Natural killer cell treated with Interleukin-12 subunit alpha and Interleukin-12 subunit beta and Interleukin-15 and Interleukin-18, amount 100 ng/mL, for 72 hours (primary cell): ENCODE measurements at places on chromosomes 2 and 18. TPM values are rescaled to one million over a fixed set of nuclear protein-coding genes. Genes with fewer than 3 reads are reported as not detected.
A peak's percentile ranks its signal among the peaks of the same experiment; 100 is the strongest.

GRCh38 chr2:64586054-64586453 lies 61.9 kb downstream of the AFTPH start:
- DNase-seq, result no peak

The UGT1A7 gene
- total RNA-seq, result not detected

DNA sequence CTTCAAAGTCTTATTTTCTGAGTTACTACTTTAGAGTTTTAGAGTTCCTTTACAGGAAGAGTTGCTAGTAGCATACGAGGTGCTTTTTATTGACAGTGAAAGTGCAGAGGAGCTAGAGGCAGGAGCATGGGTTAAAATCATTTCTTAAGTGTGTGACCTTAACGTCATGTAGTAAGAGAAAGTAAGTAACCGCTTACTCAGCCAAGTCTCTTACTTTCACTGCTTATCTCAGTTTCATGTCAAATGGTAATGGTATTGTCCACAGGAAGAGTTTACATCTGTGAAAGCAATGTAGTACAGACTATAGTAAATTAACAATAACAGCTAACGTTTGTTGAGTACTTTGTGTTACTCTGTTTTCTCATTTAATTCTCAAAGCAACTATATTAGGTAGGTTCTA lies 12.6 kb downstream of the NDUFAF7 start:
- no peak for DNase-seq

DNA sequence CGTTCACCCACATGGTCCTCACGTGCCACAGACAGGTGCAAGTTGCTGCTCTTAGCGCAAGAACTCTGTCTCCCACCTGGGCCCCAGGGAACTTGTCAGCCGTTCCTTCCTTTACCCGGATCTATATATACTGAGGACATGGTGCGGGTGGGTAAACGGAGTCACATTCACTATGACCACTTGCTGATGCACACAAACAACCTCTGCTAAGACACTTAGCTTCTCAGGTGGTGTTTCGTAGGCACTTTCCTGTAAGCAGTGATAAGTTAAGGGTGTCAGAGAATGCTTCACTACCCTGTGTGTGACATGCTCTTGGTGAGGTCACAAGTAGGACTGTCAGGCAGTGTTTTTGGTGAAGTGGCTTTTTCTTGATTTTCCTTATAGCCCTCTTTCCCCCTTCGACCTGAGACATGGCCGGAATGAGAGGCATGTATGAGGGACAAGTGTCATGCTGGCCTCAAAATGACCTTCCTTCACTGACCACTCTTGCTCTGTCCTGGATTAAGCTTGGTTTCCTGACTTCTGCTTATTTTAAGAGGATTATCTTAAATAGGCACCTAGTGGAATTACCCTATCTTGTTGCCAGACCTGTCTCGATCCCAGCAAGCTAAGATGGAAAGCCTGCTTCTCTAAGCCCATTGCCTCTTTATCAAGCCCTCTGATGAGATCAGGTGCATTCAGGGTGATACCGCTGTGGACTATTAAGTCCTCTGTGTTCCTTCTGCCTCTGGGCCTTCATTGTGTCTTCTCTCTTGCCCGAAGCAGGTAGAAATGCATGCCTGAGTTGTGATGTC lies 97.1 kb upstream of the CELF4 start:
- DNase-seq, result no peak

DNA sequence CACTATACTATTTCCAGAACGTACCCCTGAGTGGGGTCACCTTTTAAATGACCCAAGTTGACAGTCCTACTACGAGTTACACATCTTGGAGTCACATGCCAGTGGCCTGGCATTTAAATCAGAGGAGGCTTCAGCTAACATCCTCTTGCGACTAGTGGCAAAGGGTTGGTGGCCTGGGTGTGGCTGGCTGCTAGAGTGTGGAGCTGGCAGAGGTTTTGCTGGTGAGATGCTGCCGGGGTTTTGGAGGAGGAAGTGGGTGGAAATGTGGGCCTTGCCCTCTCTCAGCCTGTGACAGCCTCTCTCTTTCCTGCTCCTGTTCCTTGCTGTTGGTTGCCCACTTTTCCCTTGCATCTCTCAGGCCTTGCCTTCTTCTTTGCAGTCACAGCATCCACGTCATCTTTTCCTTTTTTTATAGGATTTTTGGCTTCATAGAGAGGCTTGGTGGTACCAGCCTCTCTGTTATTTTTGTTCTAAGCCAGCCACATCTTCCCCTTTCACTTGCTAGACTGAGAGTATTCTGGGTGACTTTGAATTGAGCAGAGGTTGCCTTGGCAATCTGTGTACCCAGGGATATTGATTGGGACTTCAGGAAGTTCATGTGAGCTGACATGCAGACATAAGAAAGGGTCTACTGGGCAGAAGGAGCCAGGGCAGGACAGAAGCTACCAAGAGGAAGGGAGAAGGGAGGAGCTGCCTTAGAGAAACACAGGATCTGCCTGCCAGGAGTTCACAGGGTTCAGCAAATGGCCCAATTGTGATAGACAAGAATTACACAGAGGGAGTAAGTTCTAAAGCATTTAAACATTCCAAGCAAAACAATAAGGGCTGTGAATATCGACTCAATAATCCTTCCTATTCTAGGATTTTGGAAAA lies 55.4 kb downstream of the CDC42EP3 start:
- peak; percentile 74 for DNase-seq

DNA sequence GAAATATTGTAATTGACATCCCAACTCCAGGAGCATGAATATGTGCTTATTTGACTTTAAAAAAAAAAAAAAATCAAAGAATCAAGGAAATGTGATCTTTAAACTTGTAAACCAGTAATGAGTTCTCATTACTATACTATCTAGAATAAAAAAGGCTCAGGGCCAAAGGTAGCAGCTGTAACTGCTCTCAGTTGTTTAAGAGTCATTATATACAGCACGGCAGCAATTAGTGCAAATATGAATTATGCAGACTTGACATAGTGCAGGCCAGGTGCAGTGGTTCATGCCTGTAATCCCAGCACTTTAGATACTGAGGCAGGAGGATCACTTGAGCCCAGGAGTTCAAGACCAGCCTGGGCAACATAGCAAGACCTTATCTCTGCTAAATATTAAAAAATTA lies 125.7 kb upstream of the TTC39C start:
- no peak for DNase-seq

GRCh38 chr2:63051042-63051794 lies 588 bp downstream of the OTX1 start:
- DNase-seq, result no peak

DNA sequence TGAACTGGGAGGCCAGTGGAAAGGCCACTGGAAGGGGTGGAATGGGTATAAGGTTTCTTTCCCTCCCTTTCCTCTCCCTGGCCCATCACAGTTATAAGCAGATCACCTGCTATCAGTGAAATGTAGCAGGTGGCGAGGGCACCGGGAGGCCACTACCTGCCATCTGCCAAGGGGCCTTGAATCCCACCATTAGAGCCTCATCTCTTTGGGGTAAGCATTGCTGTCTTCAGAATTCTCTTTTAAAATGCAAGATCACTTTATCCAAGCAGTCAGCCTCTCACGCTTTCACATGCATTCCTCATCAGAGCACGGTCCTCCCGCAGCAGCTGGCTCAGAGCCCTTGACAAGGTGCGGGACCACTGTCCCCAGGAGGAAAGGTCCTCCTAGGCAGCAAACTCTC lies 268.5 kb downstream of the CELF4 start:
- no peak for DNase-seq

The ARHGAP28 gene
- not detected for total RNA-seq
